ENCODE measurements at places on chromosomes 2 and 18.

DNA sequence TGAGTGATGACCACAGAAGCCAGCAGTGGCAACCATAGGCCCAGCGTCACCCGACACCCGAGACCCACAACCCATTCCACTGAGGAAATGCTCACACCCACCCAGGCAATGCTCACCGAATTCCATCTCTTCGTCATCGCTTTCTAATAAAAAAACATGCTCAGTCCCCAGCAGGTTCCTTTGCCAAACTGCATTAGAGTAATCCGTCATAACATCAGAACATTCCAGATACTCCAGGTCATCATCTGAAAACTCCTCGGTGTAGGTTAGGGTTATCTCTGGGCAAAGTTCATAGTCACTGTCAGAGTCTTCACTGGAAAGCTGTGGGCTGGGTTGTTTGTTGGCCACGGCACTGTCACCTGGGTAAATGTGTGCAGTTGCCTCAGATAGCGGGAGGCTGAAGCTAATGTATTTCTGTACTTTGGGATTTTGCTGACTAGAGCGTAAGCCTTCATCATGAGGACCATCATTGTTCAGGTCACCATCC, 49.3 kb downstream of the ALPK2 start:
- DNase-seq = no peak

- no peak for DNase-seq
These were observed 69.6 kb upstream of the CD28 start for GRCh38 chr2:203636588-203637470.

DNA sequence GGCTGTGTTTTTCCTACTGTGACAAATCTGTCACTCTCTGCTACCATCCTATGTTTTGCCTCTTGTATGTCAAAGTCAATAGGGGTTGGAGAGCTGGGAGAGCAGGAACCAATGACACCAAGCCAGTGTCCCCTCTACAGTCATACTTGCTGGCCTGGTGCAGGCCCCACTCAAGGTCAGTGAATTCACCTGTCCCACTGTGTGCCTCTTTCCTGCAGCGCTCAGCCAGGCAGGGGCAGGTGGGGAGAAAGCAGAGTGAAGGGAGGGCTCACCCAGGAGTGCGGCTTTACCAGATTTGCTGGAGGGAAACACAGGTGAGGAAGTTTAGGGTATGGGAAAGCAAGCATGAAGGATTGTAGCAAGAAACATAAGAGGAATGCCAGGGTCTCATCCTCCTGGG, 114.5 kb downstream of the GYPC start:
- DNase-seq = no peak

DNA sequence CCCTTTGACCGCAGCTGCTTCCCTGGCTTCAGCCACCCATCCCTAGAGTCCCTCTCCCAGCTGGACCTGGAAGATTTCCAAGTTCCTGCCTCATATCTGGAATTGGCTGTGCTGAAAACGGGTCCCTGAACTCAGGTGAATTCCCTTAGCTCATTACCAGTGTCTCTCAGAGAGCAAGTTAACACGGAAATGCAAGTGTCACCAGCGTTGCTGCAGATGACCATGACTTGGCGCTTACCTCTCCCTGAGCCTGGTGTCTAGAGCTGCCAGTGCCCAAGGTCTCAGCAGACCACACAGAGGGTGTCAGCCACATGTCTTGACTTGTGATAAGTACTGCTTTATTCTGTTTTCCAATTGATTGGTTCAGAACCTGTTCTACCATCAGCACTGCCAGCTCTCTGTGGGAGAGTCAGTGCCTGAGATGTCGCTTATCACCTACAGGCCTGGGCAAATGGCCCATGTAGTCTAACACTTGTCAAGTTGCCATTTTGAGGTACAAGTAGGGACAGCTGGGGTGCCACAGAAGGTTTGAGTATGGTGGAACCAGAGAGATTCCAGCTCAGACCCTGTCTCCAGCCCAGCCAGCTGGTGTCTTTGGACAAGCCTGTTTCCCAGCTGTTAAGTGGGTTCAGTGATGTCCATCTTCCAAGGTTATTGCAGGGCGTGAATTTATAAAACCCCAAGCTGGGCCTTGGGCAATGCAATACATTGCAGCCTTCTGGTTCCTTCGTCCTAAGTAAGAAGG, 48.7 kb downstream of the LYPD1 start:
- no peak for DNase-seq

GRCh38 chr2:224658780-224659405, 57.3 kb downstream of the CCDC195 start:
- no peak for DNase-seq

Data from activated T-helper 9 cell treated with anti-CD3 and anti-CD28 coated beads, Interleukin-2, amount 50 U/mL, for 16 hours (primary cell).